HFF-Myc (cell line): ENCODE measurements at places on chromosomes 5 and 9.

DNA sequence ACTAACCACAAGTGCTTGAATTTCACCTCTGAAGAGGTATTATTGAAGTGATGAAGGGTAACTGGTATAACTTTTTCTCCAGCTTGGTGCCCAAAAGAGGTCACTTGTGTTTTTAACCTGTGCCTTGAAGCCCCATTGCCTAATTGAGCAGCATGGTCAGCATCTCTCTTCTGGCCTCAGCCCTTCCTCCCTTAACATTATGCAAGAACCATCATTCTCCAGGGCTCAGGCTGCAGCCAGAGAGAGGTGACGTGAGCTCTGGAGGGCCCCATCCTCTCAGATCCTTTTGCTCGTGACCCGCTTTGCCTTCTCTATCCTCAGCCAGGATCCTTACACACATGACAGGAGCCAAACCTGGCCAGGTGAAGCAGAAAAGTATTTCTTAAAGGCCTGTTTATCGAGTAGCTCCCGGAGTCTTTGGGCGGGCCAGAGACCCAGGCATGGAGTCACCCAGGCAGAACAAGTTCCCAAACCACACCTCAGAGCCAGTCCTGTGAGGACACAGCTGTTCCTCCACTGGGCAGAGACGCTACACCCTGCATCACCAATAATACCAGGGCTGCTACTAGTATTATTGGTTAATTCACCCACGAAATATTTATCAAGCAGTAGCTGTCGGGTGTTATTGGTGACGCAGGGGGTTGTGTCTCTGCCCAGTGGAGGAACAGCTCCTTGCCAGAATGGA is 29.6 kb upstream of the BOD1 start:
- no peak for DNase-seq

GRCh38 chr9:84239343-84239742 is 101.2 kb downstream of the SLC28A3 start:
- no peak for DNase-seq

GRCh38 chr9:3509926-3510325 is 15.9 kb downstream of the RFX3 start:
- no peak for DNase-seq

- DNase-seq, result peak; percentile 76
These were observed 63.3 kb upstream of the ZFR start for GRCh38 chr5:32507738-32508434.

DNA sequence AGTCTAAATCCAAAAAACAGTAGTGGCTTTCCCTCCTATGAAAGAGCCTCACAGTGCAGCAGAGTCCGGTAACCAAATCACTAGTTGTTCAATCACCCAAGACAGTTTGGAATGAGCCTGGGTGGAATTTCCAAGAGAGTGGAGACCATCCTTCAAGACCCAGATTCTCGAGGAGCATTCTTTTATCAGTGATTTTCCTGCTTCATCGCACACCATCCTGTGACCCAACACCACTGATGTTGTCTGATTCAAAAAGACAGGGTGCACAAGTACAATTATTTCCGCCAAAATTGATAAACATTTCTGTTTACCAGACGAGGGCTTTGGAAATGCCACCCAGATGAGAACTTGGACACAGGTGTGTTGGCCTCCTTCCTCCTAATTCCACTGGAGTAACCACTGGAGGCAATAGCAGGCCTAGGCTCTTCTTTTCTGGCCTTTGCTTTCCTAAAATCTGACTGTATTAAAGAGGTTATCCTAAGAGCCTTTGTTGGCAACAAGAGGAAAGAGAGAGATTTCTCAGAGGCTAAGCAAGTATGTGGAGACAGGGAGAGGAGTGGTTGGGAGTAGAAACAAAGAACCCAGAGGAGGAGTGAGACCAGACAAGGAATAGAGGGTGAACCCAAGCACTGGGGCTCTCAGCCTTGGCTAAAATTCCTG is 56.3 kb upstream of the S1PR3 start:
- DNase-seq, result no peak

DNA sequence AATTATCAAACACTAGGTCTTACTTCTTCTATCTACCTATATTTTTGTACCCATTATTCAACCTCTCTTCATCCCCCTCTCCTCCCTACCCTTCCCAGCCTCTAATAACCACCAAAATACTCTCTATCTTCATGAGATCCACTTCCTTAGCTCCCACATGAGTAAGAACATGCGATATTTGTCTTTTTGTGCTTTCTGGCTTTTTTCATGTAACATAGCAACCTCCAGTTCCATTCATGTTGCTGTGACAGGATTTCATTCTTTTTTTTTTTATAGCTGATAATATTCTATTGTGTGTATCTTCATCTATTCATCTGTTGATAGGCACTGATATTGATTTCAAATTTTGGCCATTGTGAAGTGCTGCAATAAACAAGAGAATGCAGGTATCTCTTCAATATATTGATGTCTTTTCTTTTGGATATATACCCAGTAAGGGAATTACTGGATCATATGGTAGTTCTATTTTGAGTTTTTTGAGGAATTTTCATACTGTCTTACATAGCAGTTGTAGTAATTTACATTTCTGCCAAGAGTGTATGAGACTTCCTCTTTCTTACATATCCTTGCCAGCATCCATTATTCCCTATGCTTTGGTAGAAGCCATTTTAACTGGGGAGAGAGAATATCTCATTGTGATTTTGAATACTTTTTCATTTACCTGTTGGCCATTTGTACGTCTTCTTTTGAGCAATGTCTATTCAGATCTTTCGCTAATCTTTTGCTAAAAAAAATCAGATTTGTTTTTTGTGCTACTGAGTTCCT is 156.8 kb downstream of the DCP2 start:
- DNase-seq, result no peak
